ENCODE measurements at places on chromosomes 1 and 21. TPM values are rescaled to one million over a fixed set of nuclear protein-coding genes. Genes with fewer than 3 reads are reported as not detected.

DNA sequence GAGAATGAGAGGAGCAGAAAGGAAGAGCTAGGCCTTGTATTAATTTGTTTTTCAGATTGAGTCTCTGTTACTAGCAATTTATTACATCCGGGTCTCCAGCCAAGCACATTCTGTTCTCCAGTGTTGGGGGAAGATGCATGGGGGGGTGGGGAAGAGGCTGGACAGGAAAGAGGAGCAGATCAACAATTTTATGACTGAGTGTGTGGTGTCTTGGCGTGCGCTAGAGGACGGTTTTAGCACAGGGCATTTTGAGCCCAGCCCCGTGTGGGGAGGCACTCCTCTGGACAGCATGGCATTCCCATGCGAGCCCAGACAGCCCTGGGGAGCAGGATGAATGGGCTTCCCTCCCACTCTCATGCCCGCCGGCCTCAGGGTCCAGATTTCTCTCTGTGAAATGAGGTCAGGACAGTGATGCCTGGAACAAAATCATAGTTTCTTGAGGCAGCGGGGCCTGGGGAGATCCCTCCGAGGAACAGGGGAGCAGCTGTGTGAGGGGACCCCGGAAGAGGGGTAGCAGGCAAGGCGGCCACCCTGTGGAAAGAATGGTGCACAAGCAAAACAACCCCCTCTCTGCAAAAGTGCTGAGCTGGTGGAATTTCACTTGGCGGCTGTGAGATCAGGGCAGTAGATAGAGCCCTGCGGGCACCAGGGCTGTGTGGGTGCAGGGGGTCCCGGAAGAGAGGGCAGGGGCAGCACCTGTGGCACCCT, 16.3 kb downstream of the SOX13 start:
- no peak for DNase-seq

DNA sequence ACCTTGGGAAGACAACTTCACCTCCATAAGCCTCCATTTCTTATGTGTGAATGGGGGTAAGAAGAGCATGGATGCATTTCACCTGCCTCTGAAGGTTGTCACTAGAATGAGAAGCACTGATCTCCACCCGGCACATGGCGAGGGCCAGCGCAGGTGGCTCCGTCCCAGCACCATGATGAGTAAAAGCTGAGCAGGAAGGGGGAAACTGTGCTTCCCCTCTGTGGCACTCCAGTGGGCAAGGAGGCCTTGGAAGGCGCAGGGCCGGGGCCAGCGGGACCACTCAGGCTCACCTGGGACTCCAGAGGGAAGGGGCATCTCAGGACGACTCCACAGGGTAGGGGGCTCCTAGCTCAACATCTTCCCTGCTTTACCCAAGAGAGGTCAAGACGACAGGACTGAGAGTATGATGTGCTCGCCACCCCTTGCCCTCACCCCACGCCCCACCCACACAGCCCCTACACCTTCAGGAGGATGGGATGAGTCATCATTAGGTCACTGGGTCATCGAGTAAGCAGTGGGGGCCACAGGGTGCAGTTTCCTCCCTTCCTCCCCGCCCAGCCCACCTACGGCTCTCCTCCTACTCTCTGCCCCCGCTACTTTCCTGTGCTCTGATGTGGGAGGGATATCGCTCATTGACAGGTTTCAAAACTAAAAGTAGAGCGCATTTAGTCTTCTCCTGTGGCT, 112.1 kb downstream of the HIVEP3 start:
- DNase-seq = no peak

DNA sequence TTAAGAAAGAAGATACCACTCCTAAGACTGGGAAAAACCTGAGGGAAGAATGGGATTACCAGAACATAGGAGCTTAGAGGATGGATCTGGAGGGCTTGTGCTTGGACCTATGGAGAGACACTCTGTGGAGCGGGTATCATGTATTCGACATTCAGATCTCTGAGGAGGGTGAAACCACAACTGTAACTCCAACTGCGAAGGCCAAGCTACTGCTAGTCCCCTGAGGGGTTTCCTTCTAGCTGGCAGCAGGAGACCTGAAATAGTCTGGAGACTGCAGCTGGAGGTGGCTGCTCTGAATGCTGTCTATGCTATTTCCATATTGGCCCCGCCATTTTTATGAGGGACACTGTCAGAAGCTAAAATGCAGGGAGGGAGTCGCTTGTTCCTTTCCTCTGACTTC, 462.3 kb downstream of the PTPRC start:
- no peak for DNase-seq

- peak; percentile 90 for DNase-seq
Observed at GRCh38 chr1:211654838-211655787, 20.3 kb downstream of the NEK2 start.

GRCh38 chr1:186078245-186078644, 296.8 kb downstream of the TPR start:
- DNase-seq = no peak

- DNase-seq = no peak
Observed at GRCh38 chr1:204924013-204924759, 53.5 kb downstream of the NFASC start.

DNA sequence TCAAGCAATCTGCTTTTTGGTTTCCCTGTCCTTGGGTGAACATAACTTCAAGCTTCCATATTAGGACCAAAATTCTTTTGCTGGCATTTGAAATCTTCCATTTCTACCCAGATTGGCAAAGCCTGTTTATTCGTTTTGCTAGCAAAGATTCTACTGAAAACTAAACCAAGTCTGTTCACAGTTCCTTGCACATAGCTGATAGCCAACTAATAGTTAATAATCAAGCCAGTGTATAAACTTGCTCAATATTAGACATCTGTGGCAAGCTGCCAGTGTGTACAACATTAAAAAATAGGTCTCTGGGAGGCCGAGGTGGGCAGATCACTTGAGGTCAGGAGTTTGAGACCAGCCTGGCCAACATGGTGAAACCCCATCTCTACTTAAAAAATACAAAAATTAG, 6.3 kb downstream of the APP start:
- DNase-seq = no peak

DNA sequence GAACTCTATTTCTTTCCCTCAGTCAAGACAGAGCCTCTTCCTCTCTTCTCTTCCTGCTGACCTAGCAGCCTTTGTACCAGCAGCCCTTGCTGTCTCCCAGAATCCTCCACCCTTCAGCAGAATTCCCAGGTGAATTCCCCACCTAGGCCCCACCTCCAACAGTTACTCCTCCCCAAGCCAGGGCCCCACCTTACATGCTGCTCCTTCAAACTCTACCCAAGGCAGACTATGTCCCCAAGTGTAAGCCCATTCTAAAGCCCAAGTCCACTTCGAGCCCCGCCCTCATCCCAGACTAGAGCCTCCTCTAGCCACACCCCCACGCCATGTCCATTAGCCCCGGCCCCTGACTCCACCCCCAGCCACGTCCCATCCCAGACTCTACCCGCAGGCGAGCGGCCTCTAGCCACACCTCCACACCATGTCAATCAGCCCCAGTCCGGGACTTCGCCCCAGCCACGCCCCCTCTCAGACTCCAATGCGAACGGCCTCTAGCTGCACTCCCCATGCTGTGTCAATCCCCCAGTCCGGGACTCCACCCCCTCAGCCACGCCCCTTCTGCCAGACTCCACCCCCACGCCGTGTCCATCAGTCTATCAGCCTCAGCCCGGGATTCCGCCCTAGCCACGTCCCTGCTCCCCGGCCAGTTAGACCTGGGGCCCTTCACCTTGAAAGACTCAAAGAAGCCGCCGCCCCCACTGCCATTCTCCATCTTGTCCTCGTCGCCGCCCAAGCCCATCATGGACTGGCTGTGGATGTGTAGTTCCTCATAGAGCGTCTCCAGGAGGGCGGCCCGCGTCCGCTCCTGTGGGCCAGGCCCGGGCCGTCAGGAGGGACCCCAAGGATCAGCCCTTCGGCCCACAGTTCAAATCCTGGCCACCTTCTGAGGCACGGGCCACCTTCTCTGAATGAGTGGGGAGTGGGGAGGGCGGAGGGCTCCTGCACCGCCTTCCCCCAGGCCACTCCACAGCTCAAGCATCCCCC, 61.3 kb downstream of the RAP1GAP start:
- DNase-seq = peak; percentile 91

DNA sequence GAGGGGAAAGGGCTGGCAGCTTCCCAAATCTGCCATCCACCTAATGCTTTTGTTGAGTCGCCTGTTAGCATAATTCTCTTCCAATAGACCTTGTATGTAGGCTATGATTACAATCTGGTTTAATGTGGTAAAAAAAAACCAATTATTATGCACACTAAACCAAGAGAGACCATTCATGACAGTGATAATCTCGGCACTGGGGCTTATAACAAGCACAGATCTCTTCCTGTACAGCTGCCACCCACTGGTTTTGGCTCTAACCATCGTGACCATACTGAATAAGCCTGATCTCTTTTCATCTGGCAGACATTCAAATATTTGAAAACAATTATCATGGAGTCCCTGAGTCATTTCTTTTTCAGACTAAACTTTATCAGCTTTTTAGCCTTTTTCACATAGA, 12.0 kb upstream of the SYT14 start:
- no peak for DNase-seq

DNA sequence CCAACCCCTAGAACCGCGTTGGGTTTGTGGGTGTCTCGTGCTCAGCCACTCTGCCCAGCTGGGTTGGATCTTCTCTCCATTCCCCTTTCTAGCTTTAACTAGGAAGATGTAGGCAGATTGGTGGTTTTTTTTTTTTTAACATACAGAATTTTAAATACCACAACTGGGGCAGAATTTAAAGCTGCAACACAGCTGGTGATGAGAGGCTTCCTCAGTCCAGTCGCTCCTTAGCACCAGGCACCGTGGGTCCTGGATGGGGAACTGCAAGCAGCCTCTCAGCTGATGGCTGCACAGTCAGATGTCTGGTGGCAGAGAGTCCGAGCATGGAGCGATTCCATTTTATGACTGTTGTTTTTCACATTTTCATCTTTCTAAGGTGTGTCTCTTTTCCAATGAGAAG, 18.7 kb downstream of the TFF3 start:
- no peak for DNase-seq

DNA sequence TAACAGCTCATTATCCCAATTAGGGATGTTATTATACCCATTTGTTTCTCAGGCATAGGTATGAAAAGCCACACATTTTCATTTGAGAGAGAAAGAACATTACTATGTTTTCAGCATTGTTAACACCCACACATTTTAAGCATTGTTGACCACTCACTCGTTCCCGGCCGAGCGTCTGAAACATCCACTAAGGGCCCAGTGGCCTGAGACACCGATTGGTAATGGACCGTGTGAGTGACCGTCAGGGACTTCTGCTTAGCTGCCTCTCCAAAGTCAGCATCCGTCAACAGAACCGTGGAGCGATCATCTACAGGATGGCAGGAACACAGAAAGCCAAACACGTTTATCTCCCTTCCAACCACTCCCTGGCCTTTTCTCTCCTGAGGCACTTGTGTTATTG, 184.6 kb downstream of the PCP4 start:
- no peak for DNase-seq

- no peak for DNase-seq
Observed at GRCh38 chr1:40630488-40631223, 34.8 kb downstream of the RIMS3 start.

DNA sequence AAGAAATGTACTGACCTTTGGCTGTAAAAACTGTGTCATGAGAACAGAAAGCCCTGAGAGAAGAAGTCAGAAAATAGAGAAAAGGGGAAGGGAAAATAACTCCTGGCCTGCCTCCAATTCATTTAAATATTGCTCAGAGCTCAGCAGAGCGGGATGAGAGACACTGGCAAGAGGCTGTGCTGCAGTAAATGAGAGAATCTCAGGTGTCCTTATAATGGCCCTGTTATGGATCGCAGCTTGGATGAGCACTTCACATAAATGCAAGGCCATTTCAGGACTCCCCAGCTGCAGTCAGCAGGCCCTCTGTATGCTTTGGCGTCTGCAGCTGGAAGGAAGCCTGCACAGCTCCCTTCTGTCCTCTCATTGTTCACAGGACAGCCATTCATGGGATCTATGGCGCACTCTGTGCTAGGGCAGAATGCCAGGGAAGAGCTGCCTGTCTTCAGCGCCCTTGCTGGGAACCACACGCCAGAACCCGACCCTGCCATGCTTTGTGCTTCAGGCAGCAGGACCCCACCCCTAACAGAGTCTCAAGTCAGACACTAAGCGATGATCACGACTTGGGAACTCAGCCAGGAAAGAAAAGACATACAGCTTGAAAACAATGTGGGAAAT, 20.7 kb upstream of the ABCB10 start:
- no peak for DNase-seq

DNA sequence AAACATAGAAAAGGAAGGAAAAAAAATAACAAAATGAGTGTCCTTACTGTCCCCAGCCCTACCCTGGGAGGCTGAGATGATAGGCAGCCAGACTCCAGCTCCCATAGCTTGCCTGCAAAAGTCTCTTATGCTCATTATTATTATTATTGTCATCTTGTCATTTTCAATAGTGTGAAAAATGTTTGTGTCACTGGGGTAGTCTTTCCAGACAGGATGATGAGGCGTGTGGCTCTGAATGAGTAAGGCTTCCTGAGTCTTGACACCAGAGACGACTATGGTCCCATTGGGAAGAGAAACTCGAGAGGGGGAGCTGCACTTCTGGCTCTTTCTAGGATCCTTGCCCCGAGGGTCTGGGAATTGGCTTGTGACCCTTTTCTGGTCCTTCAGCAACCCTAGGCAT, 1.1 kb upstream of the CYB561D1 start:
- DNase-seq = no peak

DNA sequence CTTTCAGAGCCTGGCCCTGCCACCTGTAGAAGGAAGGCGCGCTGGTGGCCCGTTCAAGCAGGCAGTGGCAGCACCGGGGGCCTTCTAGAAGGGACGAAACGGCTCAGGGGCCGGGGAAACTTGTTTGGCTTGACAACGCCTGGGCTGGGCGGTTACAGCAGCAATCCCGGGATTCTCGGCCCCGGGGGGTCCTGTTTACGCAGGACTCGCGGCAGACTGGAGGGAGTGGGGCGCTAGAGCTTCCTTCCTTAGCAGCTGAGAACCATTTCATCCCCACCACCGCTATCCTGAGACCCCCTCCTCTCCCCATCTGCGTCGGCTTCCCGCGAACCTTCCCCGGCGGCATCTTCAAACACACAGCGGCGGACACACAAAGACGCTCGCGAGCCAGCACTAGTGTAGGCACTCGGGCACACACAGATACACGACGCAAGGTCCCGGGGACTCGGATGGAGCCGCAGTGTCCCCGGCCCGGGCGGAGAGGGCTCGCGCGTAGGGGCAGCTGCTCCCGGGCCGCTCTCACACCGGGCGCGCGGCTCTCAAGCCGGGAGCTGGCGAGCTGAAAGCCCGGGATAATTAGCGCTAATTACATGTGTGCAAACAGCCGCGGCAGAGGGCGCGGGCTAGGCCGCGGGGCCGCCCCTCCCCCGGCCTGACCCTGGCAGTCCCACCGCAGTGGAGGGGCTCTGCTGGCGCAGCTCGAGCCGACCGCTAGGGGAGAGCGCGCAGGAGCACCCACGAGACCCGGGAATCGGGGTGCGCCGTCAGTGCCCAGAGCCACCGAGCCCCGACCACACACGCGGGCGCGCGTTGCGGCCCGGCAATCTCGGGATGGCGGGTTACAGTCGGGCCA, 271.4 kb downstream of the FOXD2 start:
- DNase-seq = no peak

RNU1-2 gene
- total RNA-seq = 6,803 TPM

SYTL1 gene
- total RNA-seq = 29.3 TPM

ADAM30 gene
- total RNA-seq = not detected

GCSAML gene
- 2.2 TPM for total RNA-seq

CHAF1B gene
- 1.8 TPM for total RNA-seq

All from lower lobe of right lung (tissue), 2 donors.